ENCODE measurements at places on chromosomes 1 and 21.
A peak's percentile ranks its signal among the peaks of the same experiment; 100 is the strongest.

DNA sequence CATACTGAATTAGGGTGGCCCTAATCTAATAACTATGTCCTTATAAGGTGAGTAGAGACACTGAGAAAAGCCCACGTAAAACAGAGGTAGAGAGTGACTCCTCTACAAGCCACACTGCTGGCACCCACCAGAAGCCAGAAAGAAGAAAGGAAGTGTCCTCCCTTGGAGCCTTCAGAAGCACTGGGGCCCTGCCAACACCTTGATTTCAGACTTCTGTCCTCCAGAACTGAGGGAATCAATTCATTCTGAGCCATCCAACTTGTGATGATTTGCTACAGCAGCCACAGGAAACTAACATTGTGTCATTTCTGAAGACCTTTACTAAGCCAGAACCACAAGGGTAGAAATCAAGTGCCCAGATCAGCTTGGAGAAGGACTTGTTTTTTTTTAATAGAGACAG is 15.0 kb downstream of the GNB1 start:
- DNase-seq, result no peak

GRCh38 chr1:246121533-246121932 is 385.5 kb downstream of the SMYD3 start:
- no peak for DNase-seq

GRCh38 chr21:36478941-36479340 is 981 bp downstream of the CLDN14 start:
- peak; percentile 26 for DNase-seq

GRCh38 chr1:94769551-94769950 is 50.6 kb upstream of the SLC44A3 start:
- no peak for DNase-seq

DNA sequence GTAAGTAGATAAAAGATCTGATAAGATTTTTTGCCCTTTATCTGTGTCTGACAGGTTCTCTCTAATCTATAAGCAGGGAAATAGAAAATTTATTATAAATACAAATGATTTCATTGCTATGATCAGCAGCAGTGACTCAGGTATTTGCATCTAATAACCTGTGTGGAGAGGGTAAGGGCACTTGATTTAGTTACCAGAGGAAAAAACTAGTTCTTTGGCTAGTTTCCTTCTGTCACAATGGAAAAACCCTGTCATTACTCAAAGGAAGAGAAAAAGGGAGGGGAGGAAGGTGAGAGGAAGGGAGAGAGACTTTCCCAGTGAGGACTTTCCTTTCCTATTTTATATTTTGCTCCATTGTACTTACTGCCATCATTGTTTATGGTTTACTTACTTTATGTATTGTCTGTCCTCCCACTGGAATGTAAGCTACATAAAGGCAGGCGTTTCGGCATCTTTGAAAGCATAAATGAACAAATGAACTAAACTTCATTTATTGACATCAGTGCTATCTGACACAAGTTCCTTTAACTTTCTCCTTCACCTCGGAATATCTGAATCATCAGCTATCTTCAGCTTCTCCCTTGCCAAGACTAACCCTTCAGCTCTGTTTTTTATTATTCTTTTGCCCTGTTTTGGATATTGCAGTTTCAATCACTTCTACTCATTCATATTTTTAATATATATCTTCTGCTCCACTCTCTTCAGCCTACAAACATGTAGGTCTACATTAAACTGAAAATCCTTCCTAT is 34.9 kb downstream of the WDR3 start:
- DNase-seq, result peak; percentile 25

- DNase-seq, result no peak
These were observed 32.5 kb downstream of the MX1 start for GRCh38 chr21:41458559-41458958.

DNA sequence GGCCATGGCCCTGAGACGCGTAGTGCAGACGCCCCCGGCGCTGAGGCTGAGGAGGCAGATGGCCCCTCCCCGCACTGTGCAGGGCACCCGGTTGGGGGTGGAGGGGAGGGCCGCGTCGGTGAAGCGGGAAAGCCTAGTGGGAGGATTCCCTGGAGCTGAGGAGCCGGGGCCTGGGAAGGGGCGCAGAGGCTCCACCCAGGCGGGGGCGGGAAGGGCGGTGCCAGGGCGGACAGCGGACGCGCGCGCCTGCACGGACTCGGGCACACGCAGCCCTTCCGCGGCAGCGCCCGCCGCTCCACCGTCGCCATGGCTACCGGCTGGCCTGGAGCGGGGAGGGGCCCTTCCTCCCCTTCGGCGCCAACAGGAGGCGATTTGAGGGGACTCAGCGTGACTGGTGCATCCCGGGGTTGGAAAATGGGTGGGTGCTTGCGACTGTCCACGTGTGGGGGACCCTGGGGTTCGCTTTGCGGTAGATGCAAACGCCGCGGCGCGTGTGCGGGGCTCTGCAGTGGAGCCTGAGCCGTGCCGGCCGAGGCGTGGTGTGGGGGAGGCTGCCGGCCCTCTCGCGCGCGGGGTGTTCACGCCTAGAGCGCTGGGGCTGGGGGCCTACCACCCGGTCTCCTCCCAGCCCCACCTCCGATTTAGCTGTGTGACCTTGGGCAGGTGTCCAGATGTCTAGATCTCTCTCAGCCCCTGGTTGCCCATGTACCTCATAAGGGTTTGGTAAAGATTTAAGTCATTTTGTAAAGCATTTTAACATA is 35.1 kb downstream of the PTPRF start:
- DNase-seq, result no peak

DNA sequence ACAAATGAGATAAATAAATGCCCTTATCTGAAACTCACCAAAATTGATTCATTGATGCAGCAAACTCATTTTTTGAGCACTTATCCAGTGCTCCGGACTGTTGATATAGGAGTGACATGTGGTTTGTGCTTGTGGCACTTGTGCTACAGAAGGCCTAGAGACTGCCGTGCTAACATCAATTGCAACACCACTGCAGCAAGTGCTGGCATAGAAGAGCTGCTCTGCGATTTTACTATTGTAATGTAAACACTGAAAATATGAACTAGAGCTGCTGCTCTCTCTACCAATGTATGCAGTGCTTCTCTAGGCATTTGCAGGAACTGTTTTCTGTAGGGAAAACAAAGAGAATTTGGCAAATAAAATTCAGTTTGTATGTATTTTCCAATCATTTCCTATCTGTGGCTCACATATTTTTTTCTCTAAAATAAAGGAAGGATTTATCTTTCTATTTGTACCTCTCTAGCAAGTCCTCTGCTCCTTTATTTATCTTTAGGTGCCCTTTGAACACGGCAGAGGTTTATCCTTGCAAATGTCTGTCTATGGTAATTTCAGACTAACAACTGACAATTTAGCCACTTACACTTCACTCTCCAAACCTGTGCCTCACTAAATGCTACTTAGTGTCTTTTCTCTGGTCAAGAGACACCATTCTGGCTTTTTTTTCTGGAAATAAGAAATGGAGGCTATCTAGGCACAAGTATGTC is 409.5 kb upstream of the ADGRL2 start:
- DNase-seq, result no peak

GRCh38 chr1:12097321-12097720 is 34.2 kb downstream of the TNFRSF8 start:
- DNase-seq, result peak; percentile 64

DNA sequence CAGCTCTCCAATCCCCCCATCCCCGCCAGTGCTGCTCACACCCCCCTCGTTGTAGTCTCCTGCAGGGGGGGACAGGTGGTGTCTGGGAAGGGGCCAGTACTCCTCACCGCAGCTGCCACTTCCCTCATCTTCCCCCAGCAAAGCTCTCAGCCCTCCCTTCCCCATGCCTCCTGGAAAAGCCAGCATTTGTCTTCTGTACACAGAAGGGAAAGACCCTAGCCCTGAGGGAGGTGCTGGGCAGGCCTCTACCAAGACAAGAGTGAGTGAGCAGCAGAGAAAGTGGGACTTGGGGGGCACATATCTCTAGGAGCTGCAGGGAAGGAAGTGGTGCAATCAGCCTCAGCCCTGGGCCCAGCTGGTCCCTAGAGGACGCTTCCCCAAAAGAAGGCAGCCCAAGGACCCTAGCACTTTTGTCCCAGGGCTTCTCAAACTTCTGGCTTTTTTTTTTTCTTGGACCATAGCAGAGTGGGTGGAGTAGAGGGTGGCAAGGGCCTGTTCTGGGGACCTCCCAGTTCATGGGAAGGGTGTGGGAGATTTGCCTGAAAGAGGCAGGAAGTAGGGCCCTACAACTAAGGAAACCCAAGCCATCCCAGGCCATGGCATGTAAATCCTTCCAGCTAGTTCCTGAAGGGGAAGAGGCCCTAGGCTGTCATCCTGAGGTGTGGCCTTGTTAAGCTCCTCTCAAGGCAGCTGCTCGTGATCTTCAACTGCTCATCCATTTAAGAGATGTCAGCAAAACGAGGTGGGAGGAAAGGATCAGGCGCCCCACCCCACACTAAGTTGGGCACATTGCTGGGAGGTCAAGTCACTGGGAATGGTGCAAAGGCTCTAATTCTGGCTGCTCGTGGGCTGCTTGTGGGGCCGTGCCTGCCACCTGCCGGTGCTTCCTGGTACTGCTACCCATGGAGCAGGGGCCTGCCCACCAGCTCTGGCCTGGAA is 12.6 kb downstream of the ZC3H12A start:
- peak; percentile 61 for DNase-seq

DNA sequence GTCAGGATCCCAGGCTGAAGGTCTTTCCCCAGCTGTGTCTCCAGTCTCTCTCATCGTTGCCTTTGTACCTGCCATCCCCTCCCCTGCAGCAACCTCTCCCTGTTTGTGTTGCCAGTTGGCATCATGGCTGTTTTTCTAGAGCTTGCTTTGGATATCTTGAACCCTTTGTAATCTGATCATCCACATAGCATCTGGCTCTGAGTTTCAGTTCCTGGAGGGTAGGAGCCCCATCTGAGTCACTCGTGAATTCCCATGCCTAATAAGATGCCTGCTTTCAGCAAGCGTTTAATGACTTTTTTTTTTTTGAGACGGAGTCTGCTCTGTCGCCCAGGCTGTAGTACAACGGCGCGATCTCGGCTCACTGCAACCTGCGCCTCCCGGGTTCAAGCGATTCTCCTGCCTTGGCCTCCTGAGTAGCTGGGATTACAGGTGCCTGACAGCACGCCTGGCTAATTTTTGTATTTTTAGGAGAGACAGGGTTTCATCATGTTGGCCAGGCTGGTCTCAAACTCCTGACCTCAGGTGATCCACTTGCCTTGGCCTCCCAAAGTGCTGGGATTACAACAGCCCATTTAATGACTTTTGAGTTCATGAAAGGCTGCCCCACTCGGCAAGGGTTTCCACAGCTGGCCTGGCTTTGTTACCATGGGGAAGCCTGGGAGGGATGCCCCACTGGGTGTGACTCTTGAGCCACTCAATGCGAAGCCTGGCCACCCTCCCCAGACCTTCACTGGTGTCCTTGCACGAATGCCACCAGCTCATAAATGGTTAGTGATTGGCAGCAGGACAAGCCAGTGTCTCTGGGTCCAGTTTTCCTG is 11.9 kb downstream of the ALPL start:
- DNase-seq, result peak; percentile 63

GRCh38 chr1:62906428-62906886 is 122.5 kb downstream of the ATG4C start:
- DNase-seq, result no peak

- no peak for DNase-seq
These were observed 321.1 kb downstream of the SEC16B start for GRCh38 chr1:177648731-177649265.

DNA sequence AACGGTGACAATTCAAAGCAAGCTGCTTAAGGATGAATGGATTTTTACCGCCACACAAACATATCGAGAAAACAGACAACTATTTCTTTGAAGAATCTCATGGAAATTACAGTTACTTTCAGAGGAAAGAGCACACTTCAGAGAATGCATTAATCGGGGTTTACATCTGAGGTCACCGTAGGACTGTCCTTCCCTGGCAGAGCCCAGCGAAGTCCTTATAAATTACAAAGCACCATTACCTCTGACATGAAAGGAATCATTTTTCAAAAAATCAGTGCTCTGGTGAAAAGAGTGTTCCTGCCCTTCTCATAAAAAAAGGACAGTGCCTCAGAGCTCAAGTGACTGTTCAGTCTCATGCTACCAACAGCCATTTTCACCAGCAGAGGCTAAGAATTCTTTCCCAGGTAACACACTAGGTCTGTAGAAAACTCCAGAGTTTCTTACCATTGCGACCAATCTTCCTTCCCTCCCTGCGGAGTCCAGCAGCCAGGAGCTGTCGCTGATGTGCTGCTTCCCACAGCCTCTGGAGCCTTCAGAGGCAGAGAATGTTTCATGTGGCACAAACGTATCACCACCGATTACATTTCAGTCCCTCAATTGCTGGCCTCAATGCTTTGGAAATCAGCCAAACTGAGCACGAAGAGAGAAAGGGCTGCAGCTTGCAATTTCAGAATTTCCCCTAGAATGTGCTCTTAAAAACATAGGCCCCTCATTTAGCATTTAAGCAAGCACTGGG is 75.4 kb downstream of the PLD5 start:
- DNase-seq, result no peak

DNA sequence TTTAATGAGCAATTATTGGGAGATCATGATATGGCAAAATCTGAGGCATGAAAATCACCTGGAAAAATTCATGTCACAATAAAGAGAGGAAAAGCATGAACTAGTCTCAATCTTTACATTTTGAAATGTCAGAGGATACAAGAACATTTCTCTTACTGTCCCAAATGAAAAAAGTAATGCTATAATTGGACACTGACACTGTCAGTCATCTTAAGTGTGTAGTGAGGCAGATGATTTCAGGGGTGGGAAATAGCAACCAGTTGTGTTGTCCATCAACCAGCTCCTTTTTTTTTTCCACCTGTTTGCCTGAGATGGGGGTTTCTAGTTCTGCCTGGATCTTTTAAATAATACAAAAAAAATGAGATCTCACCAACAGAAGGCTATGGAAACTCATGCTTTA is 646.2 kb downstream of the KCNT2 start:
- no peak for DNase-seq

DNA sequence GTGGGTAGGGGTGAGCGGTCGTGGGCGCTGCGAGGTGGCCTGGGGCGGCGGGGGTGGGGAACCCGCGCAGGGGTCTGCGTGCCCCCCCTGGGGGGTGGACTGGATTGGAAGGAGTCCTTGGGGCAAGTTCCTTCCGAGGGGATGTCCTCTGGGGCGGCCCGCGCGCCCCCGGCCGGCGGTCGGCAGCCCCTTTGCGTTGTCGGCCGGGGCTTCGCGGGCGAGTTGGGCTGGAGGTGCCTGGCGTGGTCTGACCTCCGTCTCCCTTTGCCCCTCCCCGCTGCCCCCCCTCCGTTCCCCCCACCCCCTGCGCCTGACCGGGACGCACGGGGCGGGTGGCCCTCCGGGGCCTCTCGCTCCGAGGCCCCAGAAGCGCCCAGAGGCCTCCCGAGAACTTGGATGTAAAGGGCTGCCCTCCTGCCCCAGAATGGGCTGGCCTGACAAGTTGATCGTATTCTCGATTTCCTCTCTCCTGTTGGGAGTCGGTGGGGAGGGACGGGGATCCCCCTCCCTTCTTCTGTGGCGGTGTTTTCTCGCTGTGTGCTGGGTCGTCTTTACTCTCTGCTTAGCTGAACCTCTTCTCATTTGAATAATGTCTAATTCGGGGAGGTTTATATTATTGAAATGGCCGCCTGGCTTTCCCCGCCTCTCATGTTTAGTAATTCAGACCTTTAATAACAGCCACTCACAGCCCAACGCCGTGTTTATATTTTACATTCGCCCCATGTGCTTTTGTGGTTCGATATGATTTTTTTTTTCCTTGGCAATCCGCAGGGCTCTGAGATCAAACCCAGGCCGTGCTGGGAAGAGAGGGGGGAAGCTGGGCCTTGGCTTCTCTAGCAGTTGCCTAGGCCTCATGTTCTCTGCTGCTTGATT is 1.3 kb downstream of the POU2F1 start:
- DNase-seq, result peak; percentile 81

GRCh38 chr1:150551784-150552127 is 2.5 kb downstream of the ADAMTSL4 start:
- no peak for DNase-seq

All from M059J (cell line).